ENCODE measurements at places on chromosomes 13 and 19. TPM values are rescaled to one million over a fixed set of nuclear protein-coding genes. Genes with fewer than 3 reads are reported as not detected.
A peak's percentile ranks its signal among the peaks of the same experiment; 100 is the strongest.

Gene CGB5
- not detected for total RNA-seq

Gene EFNA2
- 1.1 TPM for total RNA-seq

- H3K36me3 ChIP-seq, result no peaks in the 10 kb centered on the region
- no peak overlapping the region for H3K27ac ChIP-seq
- H3K4me3 ChIP-seq, result no peak overlapping the region
- H3K4me1 ChIP-seq, result peaks cover 7% of the 10 kb centered on the region
- DNase-seq, result no peak
- H3K27me3 ChIP-seq, result no peaks in the 10 kb centered on the region
Measured at GRCh38 chr13:34039678-34040077, 221.7 kb downstream of the RFC3 start.

GRCh38 chr19:46828484-46828883 lies 22.2 kb downstream of the AP2S1 start:
- H3K4me1 ChIP-seq, result peaks cover 3% of the 10 kb centered on the region
- DNase-seq, result peak; percentile 30
- H3K36me3 ChIP-seq, result no peaks in the 10 kb centered on the region
- no peak overlapping the region for H3K4me3 ChIP-seq
- no peak overlapping the region for H3K27ac ChIP-seq

DNA sequence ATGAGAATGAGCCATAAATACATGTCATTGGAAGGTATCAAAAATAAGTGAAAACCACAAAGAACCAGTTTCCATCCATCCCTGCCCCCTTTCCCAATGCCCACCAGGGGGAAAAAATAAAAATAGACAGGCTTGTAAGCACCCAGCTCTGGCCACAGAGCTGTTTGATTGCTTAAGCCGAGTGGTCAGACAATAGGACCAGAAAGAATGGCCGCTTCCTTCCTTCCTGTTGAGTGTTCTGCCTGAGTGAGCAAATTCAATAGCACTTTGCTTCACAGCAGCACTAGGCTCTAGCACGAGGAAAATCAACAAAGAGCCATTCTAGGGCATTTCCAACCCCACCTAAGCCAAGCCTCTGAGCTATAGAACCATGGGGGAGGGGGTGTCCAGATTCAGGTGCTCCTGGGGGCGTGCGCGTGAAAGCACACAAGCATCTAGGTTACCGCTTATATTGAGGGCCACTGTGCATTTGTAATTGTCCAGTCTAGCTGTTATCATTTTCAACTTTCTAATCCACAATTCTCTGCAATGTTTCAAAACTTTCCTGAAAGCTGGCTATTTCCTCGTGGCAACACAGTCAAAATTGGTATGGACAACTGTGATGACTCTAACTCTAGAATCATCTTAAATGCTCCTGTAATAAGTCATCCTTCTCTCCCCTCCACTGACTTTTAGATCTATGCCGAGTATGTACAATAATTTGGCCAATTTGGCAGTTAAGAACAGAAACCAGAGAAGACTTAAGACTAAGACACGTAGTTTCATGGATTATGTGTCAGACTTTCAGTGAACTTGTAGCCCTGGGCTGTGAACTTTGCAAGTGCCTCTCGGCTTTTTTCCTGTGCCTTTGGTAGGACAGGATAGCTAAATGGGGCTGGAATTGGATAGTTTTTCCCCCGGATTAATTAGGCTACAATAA lies 64.3 kb downstream of the SPRY2 start:
- no peak overlapping the region for H3K4me3 ChIP-seq
- no peaks in the 10 kb centered on the region for H3K36me3 ChIP-seq
- peak; percentile 79 for DNase-seq
- peak overlapping the region; percentile 48 for H3K27ac ChIP-seq
- H3K4me1 ChIP-seq, result peaks cover 12% of the 10 kb centered on the region
- no peaks in the 10 kb centered on the region for H3K27me3 ChIP-seq

Measured in endothelial cell of umbilical vein (primary cell).